NCI-H345 (cell line): ENCODE measurements at places on chromosomes 12 and 14.

- no peak for DNase-seq
Observed at GRCh38 chr14:63573581-63573980, 30.4 kb upstream of the PPP2R5E start.

- DNase-seq: no peak
Observed at GRCh38 chr14:67887478-67887877, 67.9 kb downstream of the RAD51B start.

GRCh38 chr12:54420766-54421144 is 1.7 kb upstream of the ITGA5 start:
- no peak for DNase-seq

GRCh38 chr12:62215506-62215905 is 44.7 kb upstream of the USP15 start:
- DNase-seq: no peak

DNA sequence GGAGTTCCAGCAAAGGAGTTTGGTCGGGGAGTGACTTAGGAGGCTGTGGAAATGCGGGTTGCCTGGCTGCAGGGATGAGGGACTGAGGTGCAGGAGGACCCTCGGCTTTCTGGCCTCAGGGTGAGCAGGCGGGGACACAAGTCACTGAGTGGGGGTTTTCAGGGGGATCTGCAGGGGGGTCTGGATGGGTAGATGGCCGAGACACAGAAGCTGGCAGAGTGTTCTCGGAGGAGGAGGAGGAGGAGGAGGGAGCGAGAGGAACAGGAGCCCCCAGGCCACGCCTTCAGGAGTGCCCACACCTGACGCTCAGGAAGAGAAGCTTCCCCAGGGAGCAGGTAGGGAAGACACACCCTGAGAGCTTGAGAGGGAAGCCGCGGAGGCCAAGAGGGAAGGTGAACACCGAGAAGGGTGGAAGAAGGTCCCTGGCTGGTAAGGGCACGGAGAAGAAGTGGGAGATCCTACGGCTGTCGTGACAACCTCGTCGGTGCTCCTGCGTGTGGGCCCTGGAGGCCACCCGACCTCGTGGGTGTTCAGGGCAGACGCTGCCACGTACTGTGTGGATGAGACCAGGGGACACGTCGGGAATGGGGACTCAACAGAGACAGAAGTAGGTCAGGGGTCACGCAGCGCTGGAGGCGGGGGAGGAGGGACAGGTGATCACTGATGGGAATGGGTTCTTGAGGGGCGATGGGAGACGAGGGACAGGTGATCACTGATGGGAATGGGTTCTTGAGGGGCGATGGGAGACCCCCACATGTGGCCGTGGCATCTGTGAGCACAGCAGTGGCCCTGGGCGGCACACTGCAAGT is 109.4 kb downstream of the PIWIL1 start:
- no peak for DNase-seq
